Activated CD4-positive, alpha-beta T cell treated with anti-CD3 and anti-CD28 coated beads, Interleukin-2, amount 10 ng/mL, durations not matched to agents 24 days and 14 days (primary cell): ENCODE measurements at places on chromosomes 3 and 15. TPM values are rescaled to one million over a fixed set of nuclear protein-coding genes. Genes with fewer than 3 reads are reported as not detected.

DNA sequence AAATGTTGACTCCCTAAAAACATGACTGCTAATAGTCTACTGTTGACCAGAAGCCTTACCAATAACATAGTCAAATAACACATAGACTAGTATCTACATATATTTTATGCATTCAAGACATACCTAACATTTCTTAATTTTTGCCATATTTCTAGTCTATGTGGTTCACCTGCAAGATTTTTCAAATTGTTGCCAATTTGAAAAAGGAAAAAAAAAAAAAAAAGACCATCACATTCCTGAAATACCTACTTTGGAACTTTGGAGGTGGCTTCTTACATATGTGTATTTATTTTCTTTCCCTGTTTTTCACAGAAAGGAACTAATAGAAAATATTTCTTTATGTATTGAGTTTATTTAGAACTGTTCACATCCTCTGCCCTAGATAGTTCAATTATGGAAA is 13.4 kb upstream of the ATP13A3 start:
- no peak for DNase-seq

- no peak for DNase-seq
Measured at GRCh38 chr15:25346371-25346770, 92.5 kb downstream of the UBE3A start.

DNA sequence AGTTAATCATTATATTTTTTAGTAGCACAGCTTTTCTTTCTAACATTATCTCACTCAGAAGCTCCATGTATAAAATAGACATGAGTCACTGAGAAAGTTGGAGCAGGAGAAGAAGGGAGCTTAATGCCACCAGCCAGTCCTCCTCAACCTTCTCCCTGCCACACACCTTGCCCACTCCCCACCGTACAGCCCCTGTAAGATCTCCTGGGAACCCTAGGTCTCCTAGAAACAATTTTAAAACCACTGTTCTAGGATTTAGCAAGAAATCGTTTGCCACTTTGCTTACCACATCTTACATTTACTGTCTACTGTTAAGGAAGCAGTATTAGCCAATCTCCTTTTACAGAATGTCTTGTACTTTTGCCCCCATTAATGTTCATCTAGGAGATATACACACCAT is 170.1 kb upstream of the SNTN start:
- DNase-seq: no peak

- no peak for DNase-seq
Measured at GRCh38 chr15:50800715-50801114, 35.2 kb upstream of the SPPL2A start.

Gene CHDH
- total RNA-seq: 0.62 and 0.75 TPM in 2 replicates

Gene PAQR5
- not detected in 2 replicates for total RNA-seq

Gene PCCB
- total RNA-seq: 45.4 and 55.9 TPM in 2 replicates

Gene TNNC1
- total RNA-seq: 1.2 and 1.5 TPM in 2 replicates

DNA sequence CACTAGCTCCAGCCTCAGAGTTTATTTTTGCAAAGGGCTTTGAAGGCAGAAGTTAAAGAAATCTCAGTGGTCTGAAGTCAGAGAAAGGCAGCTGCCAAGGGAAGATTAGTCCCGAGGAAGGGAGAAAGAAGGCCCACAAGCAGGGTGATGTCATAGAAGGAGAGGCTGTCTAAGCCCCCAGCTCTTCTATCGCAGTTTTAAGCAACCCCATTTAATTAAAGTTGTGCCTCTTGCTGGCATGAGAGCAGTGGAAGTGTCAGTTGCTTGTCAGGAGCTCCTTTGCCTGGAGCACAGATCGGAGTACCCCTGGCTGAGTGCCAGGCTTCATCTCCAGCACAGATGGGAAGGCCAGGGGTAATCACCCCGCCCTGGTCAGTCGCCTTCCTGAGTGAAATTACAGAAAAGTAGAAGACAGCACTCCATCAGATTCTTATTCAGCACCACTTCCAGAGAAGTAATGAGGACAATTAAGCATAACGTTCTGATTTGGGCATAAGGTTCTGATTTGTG is 530.7 kb downstream of the EPHB1 start:
- no peak for DNase-seq

- DNase-seq: peak; percentile 78
Measured at GRCh38 chr15:68781766-68782588, 38.7 kb downstream of the ANP32A start.

Gene CNTN6
- not detected in 2 replicates for total RNA-seq

Gene SMCO1
- total RNA-seq: not detected in 2 replicates

Gene RAD51
- 67.5 and 70.3 TPM in 2 replicates for total RNA-seq

Gene CERS3
- total RNA-seq: 0.21 and 0.40 TPM in 2 replicates

DNA sequence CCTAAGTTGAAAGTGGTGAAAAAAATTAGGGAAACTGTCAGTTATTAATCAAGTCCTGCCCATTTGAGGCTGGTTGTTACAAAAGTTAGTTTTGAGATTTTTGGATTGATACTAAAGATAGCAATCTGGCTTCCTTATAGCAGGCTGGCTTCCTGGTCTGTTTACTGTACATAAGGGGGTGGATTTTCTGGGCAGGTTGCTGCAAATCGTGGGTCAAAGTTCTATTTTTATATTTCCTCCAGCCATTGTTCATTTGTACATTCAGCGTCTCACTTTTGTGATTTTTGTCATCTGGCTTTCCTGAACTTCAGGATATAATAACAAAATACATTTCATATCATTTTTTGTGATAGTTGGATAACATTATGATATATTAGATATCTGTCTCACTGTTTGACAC is 49.5 kb downstream of the CLDN1 start:
- DNase-seq: no peak

GRCh38 chr15:49423901-49424550 is 984 bp downstream of the FGF7 start:
- no peak for DNase-seq

Gene LSG1
- 59.0 and 60.2 TPM in 2 replicates for total RNA-seq

DNA sequence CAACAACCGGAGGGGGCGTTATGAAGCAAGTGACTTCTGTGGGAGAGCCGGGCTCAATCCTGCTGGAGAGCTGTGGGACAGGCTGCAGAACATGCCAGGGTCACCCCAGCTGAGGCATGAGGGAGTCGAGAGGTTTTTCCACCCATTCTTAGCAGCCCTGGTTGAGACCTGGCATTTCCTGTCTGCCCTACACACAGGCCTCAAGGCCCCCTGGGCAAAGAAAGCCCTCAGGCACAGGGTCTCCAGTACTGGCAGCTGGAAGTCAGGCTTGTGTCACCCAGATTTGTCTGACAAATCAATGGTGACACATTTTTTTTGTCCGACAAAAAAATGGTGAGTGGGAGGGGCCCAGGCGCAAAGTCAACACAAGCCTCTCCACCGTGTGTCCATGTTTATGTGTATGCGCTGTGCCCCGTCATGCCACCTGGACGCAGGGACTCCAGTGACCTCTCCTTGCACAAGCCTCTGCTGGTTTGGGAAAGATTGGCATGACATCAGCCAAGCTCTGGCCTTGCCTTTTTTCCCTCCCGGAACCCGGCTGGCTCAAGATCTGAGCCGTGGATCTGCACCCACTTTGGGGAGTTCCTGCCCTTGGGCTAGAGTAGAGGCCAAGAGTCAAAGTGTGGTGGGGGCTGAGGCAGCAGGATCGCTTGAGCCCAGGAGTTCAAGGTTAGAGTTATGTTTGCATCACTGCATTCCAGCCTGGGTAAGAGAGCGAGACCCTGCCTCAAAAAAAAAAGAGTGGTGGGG is 20.8 kb upstream of the ALAS1 start:
- no peak for DNase-seq
